ENCODE measurements at places on chromosomes 1 and 21.

DNA sequence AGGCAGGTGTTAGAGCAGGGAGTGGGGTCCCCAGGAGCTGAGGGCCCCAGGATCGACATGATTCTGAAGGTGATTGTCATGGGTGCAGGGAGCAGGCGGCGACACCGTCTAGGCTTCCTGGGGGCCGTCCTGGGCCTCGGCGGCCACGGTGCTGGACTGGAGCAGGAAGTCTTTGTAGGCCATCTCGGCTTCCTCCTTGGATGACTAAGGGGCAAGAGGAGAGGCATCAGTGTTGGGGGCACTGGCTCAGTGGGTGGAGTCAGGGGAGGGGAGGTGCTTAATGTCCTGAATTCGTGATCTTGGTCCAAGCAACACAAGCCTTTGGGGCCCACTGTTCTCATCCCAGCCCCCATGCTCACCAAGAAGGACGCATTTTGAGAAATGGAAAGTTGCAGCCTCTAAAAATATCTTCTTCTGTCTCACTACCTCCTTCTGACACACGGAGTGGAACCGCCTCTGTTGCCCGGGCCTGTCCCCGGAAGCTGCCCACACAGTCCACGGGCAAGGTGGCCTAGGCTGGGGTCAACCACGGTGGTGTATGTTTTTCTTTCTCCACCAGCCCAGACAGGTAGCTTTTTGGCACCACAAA lies 8.6 kb upstream of the FCMR start:
- no peak for DNase-seq

- peak; percentile 39 for DNase-seq
Observed at GRCh38 chr1:19651141-19651737, 7.1 kb downstream of the NBL1 start.

DNA sequence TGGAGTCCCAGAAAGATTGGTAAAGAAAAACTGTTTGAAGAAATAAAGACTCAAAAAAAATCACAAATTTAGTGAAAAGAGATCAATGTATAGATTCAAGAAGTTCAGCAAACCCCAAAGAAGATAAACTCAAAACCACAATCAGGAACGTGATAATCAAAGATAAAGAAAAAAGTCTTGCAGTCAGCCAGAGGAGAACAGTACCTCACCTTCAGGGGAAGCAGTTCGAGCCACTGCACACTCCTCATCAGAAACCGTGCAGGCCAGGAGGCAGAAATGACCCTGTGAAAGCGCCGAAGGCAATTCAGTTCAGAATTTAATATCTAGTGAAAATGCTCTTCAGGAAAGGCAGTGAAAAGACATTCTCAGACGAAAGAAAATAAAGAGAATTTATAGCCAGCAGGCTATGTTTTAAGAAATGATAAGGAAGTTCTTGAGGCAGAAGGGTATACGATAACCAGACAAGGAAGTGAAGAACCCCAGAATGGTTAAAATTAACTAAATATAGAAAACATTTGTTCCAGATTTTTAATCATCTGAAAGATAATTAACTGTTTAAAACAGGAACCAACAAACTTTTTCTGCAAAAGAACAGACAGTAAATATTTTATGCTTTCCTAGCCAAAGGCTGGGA lies 13.5 kb upstream of the SUMO3 start:
- DNase-seq, result no peak

DNA sequence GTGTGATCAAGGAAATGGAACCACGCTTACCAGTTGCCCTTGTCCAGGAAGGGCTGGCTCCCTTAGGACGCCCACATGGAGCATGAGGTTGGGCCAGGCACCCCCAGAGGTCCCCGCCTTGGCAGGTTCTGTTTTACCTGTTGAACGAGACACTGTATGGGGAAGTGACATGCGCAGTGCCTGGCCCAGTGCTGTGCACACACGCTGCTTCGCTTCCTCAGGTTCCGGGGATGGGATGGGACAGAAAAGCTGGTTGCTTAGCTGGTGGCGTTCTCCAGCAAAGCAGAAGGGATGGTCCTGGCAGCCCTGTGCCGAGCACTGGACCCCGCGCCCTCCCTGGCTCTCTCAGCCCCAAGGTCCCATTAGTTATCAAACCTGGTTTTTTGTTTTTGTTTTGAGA lies 20.7 kb downstream of the SLC66A1 start:
- no peak for DNase-seq

- DNase-seq, result no peak
Observed at GRCh38 chr1:46652321-46653100, 15.7 kb downstream of the ATPAF1 start.

- DNase-seq, result no peak
Observed at GRCh38 chr1:44964396-44964795, 22.0 kb downstream of the EIF2B3 start.

GRCh38 chr1:33633019-33633801 lies 160.8 kb downstream of the ZSCAN20 start:
- DNase-seq, result peak; percentile 87

GRCh38 chr1:75954586-75954985 lies 22.4 kb upstream of the ASB17 start:
- DNase-seq, result no peak

DNA sequence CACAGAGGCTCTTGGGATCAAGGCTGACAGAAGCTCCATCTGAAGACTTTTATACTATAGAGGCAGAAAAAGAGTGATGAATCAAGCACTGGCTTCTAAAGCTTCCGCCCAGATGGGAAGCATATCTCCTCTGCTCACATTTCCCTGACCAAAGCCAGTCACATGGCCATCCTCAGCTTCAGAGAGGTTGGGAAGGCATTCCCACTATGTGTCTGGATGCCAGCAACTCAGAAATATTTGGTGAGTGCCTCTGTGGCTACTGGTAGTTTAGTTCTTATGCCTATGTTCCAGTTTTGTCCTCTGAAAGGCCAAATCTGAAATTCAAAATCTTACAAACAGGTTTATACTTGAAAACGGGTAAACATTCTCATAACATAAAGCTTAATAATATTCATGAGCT lies 9.9 kb upstream of the DISC1 start:
- no peak for DNase-seq

DNA sequence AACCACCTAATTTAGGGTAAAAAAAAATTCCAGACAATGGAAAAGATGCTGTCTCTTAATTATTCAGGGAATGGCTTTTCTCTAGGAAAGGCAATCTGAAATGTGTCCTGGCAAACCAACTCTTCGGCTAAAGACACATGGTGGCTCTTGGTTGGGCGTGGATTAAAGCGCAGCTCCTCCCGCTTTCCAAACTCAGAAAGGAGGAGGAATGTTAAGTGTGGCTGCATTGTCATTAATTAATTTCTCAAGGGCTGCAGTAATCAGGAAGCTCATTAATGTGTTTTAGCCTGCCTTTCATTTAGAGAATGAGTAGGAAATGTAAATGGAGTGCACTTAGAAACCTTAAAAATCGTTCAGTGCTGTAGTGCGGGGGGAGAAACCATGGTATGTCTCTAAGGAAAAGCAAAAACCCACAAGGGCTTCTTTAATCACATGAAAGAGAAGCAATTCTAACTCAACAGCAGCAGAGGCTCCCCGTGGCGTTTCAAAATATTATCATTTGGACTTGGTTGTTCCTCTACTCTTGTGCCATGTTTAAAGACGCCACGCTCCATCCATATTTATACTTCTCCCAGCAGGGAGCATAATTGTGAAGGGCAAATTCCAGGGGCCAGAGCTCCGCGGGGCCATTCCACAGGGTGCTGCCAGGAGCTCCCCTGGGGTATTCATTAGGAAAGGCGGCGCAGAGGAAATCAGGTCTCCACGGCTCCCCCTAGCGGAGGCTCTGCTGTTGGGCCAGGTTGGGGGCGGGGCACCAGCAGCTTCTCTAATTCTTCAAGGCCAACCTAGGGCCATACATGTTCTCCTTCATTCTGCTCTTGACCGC lies 91.9 kb upstream of the SSX2IP start:
- peak; percentile 83 for DNase-seq

GRCh38 chr1:117267232-117267774 lies 56.6 kb upstream of the VTCN1 start:
- no peak for DNase-seq

- DNase-seq, result no peak
Observed at GRCh38 chr1:8285103-8285502, 32.8 kb upstream of the SLC45A1 start.
